ENCODE measurements at places on chromosomes 16 and 17.

- no peak for DNase-seq
Measured at GRCh38 chr17:37447641-37448040, 41.0 kb downstream of the TADA2A start.

- DNase-seq = no peak
Measured at GRCh38 chr16:72836985-72837384, 210.9 kb downstream of the ZFHX3 start.

DNA sequence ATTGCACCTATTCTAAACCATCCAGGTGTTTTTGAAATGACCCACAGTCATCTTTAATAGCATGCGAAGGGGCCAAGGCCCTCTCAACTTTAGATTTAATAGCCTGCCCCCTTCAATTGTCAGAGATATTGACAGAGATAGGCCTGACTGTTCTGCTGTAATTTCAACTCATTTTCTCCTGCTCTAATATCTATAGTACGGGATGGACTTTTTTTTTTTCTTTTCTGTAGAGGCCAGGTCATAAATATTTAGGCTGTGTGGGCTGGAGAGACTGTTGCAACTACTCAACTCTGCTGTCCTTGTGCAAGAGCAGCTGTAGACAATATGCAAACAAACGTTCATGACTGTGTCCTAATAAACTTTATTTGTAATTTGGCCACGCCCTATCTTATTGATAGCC lies 24.7 kb upstream of the KRT20 start:
- no peak for DNase-seq

- DNase-seq = no peak
Measured at GRCh38 chr16:27455700-27456099, 53.7 kb downstream of the IL21R start.

DNA sequence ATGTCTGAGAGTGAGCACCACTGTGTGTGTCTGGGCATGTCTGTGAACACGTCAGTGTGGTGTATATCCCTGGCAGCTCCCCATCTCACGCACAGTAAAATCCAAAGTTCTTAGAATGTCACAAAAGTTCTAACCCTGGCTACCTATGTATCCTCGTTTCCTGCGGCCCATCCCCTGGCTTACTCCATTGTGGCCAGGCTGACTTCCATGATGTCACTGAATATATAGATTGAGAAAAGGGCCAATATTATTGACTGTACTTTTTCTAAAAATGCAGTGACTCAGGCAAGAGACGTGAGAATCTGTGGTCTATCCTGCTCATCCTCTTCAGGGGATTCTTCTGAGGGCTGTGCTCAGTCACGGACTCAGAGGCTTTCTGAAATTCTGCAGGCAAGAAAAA lies 963 bp upstream of the METTL22 start:
- no peak for DNase-seq

DNA sequence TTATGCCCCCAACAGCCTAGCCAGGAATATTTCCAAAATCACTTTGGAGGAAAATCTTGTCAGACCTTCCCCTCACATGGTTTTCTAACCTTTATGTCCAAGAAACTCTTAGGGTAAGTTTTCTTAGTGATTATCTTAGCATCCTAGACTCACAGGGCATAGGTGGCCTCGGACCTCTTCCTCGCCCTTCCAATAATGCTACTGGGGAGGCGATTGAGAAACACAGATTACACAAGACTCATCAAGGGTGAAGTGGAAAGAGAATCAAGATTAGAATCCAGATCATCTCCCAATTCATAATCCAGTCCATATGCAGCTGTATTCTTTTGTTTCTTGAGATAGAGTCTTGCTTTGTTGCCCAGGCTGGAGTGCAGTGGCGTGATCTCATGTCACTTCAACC lies 358.4 kb upstream of the CDH5 start:
- DNase-seq = no peak

- no peak for DNase-seq
Measured at GRCh38 chr16:56246051-56246817, 54.9 kb downstream of the GNAO1 start.

All from stimulated activated CD4-positive, alpha-beta T cell treated with anti-CD3 and anti-CD28 coated beads, TNF-alpha, amount 100 ng/mL, for 24 hours (primary cell).